Naive thymus-derived CD4-positive, alpha-beta T cell (primary cell): ENCODE measurements at places on chromosomes 4 and X. TPM values are rescaled to one million over a fixed set of nuclear protein-coding genes. Genes with fewer than 3 reads are reported as not detected.
A peak's percentile ranks its signal among the peaks of the same experiment; 100 is the strongest.

GRCh38 chr4:61828960-61829359, 628.8 kb downstream of the ADGRL3 start:
- H3K27ac ChIP-seq: no peak overlapping the region
- H3K27me3 ChIP-seq: no peaks in the 10 kb centered on the region
- DNase-seq: no peak
- H3K4me1 ChIP-seq: no peaks in the 10 kb centered on the region
- no peak overlapping the region for H3K4me3 ChIP-seq
- H3K36me3 ChIP-seq: no peaks in the 10 kb centered on the region

GRCh38 chr4:77734928-77735327, 84.2 kb downstream of the CNOT6L start:
- H3K4me1 ChIP-seq: peaks cover 14% of the 10 kb centered on the region
- peak overlapping the region; percentile 25 for H3K27ac ChIP-seq
- peaks cover 19% of the 10 kb centered on the region for H3K36me3 ChIP-seq
- no peak overlapping the region for H3K4me3 ChIP-seq
- H3K27me3 ChIP-seq: no peaks in the 10 kb centered on the region
- DNase-seq: peak; percentile 16

- H3K36me3 ChIP-seq: no peaks in the 10 kb centered on the region
- H3K4me3 ChIP-seq: no peak overlapping the region
- H3K27me3 ChIP-seq: no peaks in the 10 kb centered on the region
- DNase-seq: no peak
- no peak overlapping the region for H3K27ac ChIP-seq
These were observed 8.4 kb downstream of the TEC start for GRCh38 chr4:48261281-48261680.

GRCh38 chr4:139658586-139659382, 6.8 kb upstream of the MGST2 start:
- H3K4me1 ChIP-seq: peaks cover 5% of the 10 kb centered on the region
- H3K27ac ChIP-seq: no peak overlapping the region
- H3K4me3 ChIP-seq: no peak overlapping the region
- DNase-seq: no peak

GRCh38 chr4:23734000-23734399, 155.8 kb downstream of the PPARGC1A start:
- no peaks in the 10 kb centered on the region for H3K27me3 ChIP-seq
- H3K4me3 ChIP-seq: no peak overlapping the region
- no peaks in the 10 kb centered on the region for H3K4me1 ChIP-seq
- DNase-seq: no peak
- no peak overlapping the region for H3K27ac ChIP-seq

DNA sequence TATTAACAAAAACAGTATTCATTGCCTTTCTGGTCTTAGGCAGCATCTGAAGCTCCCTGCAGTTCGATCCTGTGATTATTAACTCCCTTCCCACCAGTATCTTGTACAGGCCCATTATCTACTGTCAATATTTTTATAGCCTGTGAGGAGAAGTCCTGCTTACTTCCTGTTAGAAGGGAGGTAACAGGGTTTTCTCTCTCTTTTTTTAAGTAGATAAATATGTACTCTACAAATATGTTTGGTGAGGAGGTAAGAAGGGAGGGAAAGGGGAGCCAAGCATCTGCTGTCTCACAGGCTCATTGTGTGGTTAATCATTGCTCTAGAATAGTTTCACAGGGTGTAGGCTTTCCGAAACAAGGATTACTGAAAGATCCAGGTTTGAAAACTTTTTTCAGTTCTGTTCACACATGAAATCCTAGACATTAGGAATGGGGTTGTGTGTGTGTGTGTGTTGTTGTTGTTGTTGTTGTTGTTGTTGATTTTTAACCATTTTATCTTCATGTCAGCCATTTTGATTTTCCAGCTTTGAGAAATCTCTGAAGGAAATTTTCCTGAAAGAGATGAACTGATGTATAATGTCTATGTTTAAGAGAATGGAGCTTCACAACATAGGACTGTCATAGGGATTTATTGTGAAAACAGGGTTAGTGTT, 14.2 kb downstream of the ATOH1 start:
- no peaks in the 10 kb centered on the region for H3K36me3 ChIP-seq
- H3K4me3 ChIP-seq: no peak overlapping the region
- H3K4me1 ChIP-seq: no peaks in the 10 kb centered on the region
- DNase-seq: no peak

DNA sequence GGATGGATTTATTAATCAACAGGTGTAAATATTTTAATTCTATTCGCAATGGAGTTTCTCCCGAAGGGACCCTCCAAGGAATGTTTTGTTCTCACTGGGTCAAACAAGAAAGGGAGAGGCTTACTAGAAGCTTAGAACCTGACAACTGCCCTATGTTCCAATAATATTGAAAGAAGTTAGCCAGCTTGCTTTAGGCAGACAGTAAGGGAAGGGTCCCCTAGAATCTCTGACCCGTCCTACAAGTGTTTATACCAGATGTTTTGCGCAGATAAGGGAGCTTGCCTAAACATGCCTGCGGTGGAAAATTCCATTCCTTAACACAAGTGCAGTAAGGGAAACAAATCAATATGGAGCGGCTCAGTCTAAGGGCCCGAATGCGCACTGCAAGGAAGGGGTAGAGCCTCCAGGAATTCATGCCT, 17.7 kb downstream of the IL21 start:
- no peak for DNase-seq
- H3K4me3 ChIP-seq: no peak overlapping the region
- no peaks in the 10 kb centered on the region for H3K36me3 ChIP-seq
- H3K27me3 ChIP-seq: no peaks in the 10 kb centered on the region

- H3K27me3 ChIP-seq: no peaks in the 10 kb centered on the region
- no peak for DNase-seq
- no peaks in the 10 kb centered on the region for H3K4me1 ChIP-seq
- no peak overlapping the region for H3K4me3 ChIP-seq
- H3K27ac ChIP-seq: no peak overlapping the region
These were observed 222.2 kb upstream of the DKK2 start for GRCh38 chr4:107258359-107258758.

GRCh38 chrX:100410901-100411801, 1.1 kb upstream of the PCDH19 start:
- no peak overlapping the region for H3K27ac ChIP-seq
- DNase-seq: no peak
- no peaks in the 10 kb centered on the region for H3K36me3 ChIP-seq
- no peak overlapping the region for H3K4me3 ChIP-seq
- no peaks in the 10 kb centered on the region for H3K4me1 ChIP-seq
- H3K27me3 ChIP-seq: peaks cover 4% of the 10 kb centered on the region

DNA sequence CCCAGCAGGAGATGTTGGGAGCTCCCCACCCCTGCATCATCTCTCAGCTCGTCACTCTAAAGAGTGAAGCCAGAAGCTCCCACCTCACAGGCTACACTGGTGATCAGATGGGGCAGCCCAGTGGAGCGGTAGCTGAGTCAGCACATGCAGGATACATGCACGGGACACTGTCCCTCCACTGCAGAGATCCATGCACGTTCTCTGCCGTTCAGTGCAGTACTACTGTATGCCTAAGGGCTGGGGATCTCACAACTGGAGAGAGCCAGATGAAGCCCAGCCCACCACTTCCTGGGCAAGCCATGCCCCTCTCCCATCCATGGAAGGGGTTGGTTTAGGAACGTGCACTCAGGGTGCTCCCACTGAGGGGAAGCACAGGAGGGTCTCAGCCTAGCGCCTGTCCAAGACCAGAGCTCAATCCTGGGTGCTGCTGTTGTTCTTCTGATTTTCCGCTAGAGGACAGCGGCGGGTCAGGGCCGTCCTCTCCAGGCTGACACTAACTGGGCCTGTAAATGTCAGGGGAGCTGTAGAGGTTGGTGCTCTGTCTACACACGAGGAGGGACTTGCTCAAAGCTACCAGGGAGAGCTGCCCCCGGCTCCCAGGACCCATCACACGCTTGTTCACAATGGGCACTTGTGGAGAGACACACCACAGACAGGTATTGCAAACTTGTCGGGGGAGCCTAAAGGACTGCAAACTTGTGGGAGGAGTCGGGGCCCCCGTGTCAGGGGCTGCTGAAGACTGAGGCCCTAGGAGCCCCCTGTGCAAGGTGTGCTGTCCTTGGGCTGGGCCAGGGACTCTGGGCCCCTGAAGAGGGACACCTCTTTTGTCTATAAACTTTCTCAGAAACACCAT, 18.2 kb upstream of the ABLIM2 start:
- no peak overlapping the region for H3K27ac ChIP-seq
- no peaks in the 10 kb centered on the region for H3K4me1 ChIP-seq
- H3K27me3 ChIP-seq: no peaks in the 10 kb centered on the region
- H3K36me3 ChIP-seq: no peaks in the 10 kb centered on the region
- no peak overlapping the region for H3K4me3 ChIP-seq

GRCh38 chr4:73901031-73901430, 31.8 kb downstream of the CXCL1 start:
- DNase-seq: no peak
- no peaks in the 10 kb centered on the region for H3K27me3 ChIP-seq
- no peak overlapping the region for H3K4me3 ChIP-seq
- H3K4me1 ChIP-seq: no peaks in the 10 kb centered on the region

DNA sequence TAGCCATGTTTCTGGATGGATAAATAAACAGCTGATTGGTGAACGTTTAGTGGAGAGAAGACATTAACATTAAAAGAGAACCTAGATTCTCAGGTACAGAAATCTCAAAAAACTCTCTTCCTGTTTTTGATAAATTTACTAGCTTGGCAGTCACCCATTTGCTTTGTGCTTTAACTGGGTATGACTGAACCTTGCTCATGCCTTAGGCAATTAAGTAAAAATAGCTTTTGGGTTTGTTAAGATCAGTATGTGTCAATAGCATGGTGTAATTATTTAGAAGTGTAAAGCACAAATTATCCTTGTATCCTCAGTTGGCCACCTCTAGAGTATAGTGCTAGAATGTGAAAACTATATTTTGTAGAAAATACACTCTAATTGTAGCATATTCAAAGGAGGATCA, 200.0 kb downstream of the CFAP299 start:
- H3K27me3 ChIP-seq: no peaks in the 10 kb centered on the region
- DNase-seq: no peak
- peaks cover 3% of the 10 kb centered on the region for H3K4me1 ChIP-seq
- H3K27ac ChIP-seq: no peak overlapping the region
- no peaks in the 10 kb centered on the region for H3K36me3 ChIP-seq

GRCh38 chrX:53379747-53380146, 42.7 kb downstream of the SMC1A start:
- H3K36me3 ChIP-seq: peaks cover 57% of the 10 kb centered on the region
- DNase-seq: no peak
- no peaks in the 10 kb centered on the region for H3K4me1 ChIP-seq

GRCh38 chr4:140135529-140136088, 18.4 kb downstream of the MAML3 start:
- no peaks in the 10 kb centered on the region for H3K4me1 ChIP-seq
- no peak overlapping the region for H3K4me3 ChIP-seq
- no peak overlapping the region for H3K27ac ChIP-seq
- no peak for DNase-seq
- H3K27me3 ChIP-seq: no peaks in the 10 kb centered on the region

DNA sequence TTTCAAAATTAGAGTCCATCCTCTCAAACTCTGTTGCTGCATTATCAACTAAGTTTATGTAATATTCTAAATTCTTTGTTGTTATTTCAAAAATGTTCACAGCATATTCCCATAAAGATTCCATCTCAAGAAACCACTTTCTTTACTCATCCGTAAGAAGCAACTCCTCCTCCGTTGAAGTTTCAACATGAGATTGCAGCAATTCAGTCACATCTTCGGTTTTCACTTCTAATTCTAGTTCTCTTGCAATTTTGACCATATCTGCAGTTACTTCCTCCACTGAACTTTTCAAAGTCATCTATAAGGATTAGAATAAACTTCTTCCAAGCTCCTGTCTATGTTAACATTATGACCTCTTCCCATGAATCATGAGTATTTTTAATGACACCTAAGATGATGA, 216.6 kb upstream of the SLC7A11 start:
- no peak for DNase-seq
- no peaks in the 10 kb centered on the region for H3K27me3 ChIP-seq
- H3K27ac ChIP-seq: no peak overlapping the region
- no peaks in the 10 kb centered on the region for H3K4me1 ChIP-seq

DNA sequence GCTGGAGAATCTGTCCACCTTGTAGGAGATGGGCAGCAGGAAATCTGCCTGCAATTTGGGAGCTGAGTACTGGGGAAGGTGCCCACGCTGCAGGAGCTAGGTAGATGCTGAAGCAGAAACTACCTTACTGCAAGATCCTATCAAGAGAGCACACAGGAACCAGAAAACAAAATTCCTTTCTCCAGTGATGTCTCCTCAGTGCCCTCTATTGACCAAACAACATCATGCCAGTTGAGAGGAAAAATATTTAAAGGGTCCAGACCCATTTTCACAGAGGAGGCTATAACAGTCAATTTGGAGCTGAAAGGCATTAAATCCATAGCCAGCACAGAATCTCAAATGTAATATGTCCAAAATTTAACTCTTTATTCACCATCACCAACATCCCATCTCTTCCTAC, 406.8 kb downstream of the SLITRK2 start:
- H3K36me3 ChIP-seq: no peaks in the 10 kb centered on the region
- H3K4me3 ChIP-seq: no peak overlapping the region
- no peaks in the 10 kb centered on the region for H3K27me3 ChIP-seq
- no peak for DNase-seq
- H3K4me1 ChIP-seq: no peaks in the 10 kb centered on the region
- H3K27ac ChIP-seq: no peak overlapping the region

- H3K27me3 ChIP-seq: no peaks in the 10 kb centered on the region
- no peak for DNase-seq
- no peaks in the 10 kb centered on the region for H3K36me3 ChIP-seq
- H3K4me3 ChIP-seq: no peak overlapping the region
- no peaks in the 10 kb centered on the region for H3K4me1 ChIP-seq
These were observed 250.5 kb downstream of the TLL1 start for GRCh38 chr4:166123546-166123945.

- H3K27me3 ChIP-seq: no peaks in the 10 kb centered on the region
- H3K4me3 ChIP-seq: no peak overlapping the region
- DNase-seq: no peak
- H3K27ac ChIP-seq: no peak overlapping the region
- no peaks in the 10 kb centered on the region for H3K4me1 ChIP-seq
These were observed 22.9 kb downstream of the MID1IP1 start for GRCh38 chrX:38824176-38824575.

DNA sequence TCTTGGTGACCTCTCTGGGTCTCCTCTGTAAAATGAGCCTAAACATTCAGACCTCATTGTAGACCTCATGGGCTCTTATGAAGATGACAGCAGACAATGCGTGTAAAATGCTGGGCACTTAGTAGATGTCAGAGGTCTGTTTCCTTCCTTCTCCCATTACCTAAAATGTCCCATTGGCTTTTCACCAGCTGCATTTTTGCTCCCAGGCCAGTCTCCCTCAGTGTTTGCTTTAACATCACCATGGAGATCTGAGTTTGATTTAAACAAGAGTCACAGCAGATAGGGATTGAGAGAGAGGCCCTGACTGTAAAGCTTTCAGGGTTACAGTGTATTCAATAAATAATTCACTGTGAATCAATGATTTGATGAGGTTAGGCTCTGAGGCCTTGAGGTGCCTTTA, 24.3 kb downstream of the PSAPL1 start:
- DNase-seq: no peak
- H3K27me3 ChIP-seq: peaks cover 2% of the 10 kb centered on the region
- H3K27ac ChIP-seq: no peak overlapping the region

FRG1 gene
- total RNA-seq: 49.6 TPM

RADX gene
- total RNA-seq: 10.4 TPM

RPS6KA6 gene
- total RNA-seq: not detected in 2 replicates

CLDN22 gene
- total RNA-seq: not detected

HMX1 gene
- not detected for total RNA-seq

NSUN7 gene
- total RNA-seq: 0.50 TPM

PCDH19 gene
- total RNA-seq: 0.05 TPM

TRO gene
- 2.9 TPM for total RNA-seq

SULT1B1 gene
- 26.7 TPM for total RNA-seq

OTUD6A gene
- not detected in 2 replicates for total RNA-seq

CLGN gene
- total RNA-seq: not detected
